ENCODE measurements at places on chromosomes 7 and 10.
A peak's percentile ranks its signal among the peaks of the same experiment; 100 is the strongest.

- DNase-seq, result no peak
These were observed 81.5 kb upstream of the PDGFA start for GRCh38 chr7:601036-601594.

DNA sequence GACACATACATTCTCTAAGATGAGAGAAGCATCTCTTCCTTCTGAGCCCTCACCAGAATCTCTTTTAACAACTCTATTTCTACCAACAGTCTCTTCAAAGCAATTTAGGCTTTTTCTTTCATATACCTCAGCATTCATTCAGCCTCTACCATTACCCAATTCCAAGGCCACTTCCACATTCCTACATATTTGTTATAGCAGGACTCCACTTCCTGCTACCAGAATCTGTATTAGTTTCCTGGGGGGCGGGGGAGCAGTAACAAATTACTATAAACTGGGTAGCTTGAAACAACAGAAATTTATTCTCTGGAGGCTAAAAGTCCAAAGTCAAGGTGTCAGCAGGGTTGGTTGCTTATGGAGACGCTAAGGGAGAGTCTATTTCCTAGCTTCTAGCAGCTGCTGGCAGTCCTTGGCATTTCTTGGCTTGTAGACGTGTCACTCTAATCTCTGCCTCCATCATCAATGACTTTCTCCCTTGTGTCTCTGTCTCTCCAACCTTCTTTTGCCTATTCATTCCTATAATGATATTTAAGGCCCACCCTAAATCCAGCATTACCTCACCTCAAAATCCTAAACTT, 7.4 kb downstream of the PRPS1L1 start:
- no peak for DNase-seq

DNA sequence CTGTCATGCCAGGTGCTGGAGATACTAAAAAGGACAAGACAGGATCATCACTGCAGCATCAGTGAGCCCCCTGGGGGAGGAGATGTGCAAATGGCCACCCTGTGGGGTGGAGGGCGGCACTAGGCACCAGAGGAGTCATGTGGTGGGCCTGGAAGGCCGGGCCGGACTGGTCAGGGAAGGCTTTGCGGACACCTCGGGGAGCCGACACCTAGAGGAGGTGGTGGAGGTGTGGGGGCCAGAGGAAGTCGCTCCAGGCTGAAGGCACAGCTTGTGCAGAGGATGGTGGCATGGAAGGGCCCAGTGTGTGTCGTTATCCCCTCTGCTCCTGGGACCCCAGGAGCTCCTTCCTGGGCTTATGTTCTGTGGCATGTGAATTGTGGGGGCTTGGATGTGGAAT, 437.7 kb downstream of the RPS24 start:
- no peak for DNase-seq

GRCh38 chr7:108094933-108095710, 35.0 kb downstream of the LAMB4 start:
- no peak for DNase-seq

DNA sequence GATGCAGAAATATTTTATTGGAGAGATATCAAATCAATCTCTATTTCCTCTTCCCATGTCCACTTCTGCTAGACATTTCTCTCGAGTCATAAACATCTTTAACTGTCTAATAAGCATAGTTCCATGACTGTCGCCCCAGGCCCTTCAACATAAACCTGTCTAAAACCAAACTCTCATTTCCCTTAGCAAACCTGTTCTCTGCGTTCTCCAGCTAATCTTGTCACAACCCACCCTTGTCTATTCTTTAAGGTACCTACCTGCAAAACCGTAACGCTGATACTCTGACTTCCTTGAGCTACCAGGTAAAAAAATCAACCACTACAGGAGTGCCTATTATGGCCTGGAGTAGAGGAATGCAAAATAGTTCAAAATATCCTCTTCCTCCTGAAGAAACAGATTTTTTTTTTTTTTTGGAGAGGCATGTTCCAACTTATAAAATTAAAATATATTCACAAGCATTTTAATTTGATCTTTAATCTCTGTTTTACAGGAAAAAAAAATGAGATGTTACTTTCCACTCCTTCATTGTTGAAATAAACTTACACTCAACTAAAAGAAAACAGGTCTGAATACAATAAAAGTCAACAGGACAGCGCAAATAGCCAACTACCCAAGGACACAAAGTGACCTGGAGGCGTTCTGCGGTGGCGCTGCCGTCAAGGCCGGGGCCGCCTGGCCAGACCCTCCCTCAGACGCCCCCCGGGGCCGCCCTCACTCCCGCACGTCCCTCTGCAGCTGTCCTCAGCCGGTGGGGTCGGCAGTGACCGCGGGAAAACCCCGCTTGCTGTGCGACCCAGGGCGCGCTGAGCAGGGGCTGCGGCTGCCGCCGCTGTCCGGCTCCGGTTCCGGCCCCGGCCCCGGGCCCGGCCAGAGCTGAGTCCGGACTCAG, 765 bp downstream of the SLC25A40 start:
- DNase-seq, result peak; percentile 39

GRCh38 chr7:155702616-155703015, 58.2 kb downstream of the RBM33 start:
- DNase-seq, result no peak

DNA sequence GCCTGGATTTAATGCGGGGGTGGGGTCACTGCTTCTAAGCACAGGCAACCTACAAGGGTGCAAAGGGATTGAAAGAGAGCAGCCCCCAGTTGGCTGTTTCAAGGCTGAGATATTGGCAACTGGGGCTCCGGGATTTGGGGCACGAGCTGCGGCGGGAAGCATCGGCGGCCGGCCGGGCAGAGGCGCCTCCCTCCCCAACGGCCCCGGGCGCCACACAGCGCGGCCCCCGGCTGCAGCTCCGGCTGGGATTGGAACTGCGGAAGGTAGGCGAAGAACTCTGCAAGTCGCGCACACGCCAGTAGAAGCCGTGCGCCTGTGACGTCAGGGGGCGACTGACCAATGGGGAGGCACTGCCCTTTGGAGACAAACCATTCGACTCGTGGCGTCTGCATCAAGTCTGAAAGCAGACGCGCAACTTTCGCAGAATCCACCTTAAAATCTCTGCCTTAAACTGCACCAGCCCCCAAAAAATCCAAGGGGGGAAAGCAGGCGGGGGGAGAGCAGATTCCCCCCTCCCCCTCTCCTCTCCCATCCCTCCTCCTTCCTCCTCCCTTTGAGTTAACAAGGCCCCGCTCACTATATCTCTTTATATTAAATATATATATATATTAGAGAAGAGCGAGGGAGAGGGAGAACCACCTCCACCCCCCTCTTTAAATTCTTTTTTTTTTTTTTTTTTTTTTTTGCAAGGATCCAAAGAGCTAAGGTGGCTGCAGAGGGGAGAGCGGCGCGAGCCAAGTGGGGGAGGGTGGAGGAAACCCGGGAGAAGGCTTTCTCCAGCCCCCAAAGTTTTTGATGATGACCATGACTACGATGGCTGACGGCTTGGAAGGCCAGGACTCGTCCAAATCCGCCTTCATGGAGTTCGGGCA, at the start of gene DLX6:
Gene DLX6, plus strand, starts transcription at position 371 of the 872 bp plus-strand sequence. Its CDS starts 425 bp downstream, at position 796.
- DNase-seq, result no peak

- peak; percentile 39 for DNase-seq
These were observed 4.5 kb upstream of the BLNK start for GRCh38 chr10:96275685-96276418.

GRCh38 chr7:141541375-141541774, 9.8 kb upstream of the AGK start:
- DNase-seq, result no peak

GRCh38 chr7:112982441-112983063, 104.1 kb downstream of the GPR85 start:
- no peak for DNase-seq

DNA sequence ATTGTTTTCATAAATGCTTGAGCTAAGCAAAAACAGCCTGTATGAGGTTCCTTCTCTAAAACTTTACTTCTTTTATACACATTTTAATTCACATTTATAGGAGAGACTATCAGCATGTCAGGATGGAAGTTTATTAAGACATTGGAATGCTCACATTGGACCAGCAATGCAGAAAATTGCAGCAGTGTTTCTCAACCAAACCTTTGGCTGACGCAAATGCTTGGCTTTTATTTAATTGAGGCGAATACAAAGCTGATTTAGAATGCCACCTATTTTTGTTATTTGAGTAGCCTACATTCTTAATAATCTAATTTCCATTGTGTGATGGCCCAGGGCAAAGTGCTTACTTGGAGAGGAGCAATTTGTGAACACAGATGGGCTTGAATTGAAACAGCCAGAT, 283.2 kb downstream of the ARL4A start:
- no peak for DNase-seq

DNA sequence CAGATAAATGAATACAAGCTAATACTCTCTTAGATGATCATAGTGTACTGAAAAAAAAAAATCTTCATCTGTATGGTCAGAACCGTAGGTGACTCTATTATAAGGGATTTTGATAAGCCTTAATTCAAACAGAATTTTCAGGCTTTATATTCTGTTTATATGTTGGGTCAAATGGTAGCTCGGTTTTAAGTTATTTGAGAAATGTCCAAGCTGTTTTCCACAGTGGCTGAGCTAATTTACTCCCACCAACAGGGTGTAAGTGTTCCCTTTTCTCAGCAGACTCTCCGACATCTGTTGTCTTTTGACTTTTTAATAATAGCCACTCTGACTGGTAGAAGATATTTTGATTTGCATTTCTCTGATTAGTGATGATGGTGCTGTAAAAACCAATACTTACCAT, 328.8 kb upstream of the MAGI2 start:
- no peak for DNase-seq

- no peak for DNase-seq
These were observed 5.8 kb downstream of the ZSCAN25 start for GRCh38 chr7:99622596-99622995.

- DNase-seq, result no peak
These were observed 63.8 kb downstream of the MKI67 start for GRCh38 chr10:128062331-128062880.

DNA sequence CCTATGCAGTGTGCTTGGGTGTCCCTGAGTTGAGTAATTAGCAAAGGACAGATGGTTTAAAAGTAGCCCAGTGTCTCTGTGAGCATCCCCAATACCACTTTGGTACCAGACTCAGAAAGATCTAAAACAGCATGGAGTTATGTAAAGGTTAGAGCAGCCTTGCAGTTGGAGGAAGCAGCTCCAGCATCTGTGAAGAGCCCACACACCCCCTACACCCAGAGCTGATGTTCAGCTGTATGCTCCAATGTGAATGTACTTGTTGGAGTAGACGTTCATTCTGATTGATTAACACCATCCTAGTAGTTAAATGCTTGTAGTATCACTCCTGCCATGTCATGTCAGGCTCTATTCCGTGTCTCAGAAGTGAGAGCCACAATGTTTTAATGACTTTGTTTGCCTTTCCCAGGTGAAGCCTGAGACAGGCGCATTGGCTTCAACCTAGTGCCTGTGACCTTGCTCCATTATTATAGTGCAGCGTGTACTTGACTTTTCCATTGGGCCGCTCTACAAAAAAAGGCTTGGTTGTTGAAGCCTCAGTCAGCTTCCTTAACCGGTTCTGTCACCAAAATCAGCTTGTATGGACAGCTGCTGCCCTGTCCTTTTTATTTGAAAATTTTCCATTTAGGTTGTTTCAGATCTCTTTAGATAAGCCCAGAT, 154.2 kb downstream of the LCOR start:
- DNase-seq, result no peak

GRCh38 chr7:48522692-48523091, 351.4 kb downstream of the ABCA13 start:
- no peak for DNase-seq

DNA sequence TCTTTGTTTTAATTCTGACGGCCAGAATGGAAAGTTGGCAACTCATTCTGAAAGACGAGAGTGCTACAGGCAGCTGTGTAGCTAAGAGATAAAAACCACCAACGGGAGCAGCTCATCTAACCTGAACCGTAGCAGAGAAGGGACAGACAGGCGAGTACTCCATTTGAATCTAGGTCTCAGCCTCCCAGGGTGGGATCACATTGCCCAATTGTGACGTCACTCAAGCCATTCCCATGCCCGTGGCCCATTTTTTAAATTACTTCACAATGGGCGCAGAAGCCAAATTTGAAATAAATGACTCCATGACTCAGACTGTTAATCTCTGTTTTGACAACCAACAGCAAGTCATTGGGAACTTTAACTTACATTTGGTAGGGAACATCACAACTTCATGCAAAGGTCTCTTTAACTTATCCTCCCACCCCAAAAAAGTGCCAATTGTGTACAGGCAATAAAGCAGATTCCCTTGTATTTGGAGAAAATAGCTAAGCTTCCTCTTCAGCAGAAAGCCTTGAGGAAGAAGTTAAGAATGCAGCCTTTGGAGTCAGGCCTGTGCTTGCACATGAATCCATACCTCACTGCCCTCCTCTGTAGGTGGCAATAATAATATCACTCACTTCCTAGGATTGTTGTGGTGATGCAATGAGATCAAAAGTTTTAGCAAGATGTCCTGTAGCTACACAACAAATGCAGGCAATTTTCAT, 93.2 kb upstream of the KIF5B start:
- DNase-seq, result no peak

GRCh38 chr7:27199849-27200760, at the start of gene HOXA13:
Gene HOXA13 (minus strand): TSS chr7:27200091. CDS start chr7:27200077, 14 bp downstream.
- DNase-seq, result no peak
